Fibroblast of skin of left biceps (primary cell): ENCODE measurements at places on chromosomes 7 and 10.

DNA sequence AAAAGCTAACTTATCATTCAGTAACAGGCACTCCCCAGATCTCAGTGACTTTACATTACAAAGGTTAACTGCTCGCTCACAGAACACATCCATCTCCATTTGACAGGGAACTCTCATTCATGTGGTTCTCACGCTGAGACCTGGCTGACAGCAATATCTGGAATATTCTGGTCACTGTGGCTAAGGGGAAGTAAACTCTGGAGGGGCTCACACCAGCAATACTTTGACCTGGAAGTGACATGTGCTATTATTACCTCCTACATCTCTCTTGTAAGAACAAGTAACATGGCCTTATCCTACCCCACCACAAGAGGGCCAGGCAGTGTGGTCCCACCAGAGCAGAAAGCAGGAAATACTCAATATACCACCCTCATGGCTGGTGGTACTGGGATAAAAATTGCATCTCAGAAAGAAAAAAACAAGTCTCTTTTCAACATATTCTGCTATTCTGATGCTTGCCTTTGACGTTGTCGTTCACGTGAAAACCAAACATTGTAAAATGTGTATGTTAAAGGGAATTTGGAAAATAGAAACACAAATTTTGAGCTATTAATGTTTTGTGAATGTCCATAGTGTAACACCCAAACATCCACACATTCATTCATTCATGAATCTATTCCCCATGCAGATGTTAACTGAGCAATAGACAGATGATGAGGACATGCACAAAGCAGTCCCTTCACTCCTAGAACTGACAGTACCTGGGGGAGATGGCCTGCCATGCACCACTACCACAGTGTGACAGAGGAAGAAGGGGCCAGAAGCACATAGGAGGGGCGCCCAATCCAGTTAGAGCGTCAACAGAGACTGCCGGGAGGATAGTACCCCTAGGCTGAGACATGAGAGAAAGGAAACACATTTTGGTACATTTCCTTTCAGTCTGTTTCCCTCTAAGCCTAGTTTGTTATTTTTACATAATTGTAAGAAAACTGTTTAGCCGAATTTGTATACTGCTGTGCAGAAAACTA lies 166.0 kb upstream of the SP4 start:
- DNase-seq = no peak

DNA sequence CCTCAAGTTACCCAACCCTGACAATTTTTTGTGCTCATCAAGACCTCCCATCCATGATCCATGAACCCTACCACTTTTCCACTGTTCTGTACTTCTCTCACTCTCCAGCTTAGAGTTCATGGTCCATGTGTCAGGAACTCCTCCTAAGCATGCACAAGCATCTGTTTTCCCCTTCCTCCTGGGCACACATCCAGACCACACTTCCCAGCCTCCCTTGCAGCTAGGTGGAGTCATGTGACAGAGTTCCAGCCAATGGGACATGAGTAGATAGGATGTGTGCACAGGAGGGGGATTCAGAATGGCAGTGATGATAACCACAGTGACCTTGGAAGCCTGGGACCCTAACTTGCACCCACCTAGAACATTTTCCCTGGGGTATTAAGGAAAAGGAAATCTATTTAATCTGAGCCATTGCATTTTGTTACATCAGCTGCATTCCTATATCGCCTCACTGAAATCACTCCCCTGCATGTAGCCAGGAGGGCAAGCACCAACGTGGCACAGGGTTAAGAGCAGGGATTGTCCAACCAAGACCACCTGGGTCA lies 9.6 kb upstream of the FRMPD2 start:
- DNase-seq = no peak

GRCh38 chr10:112115781-112116385 lies 67.7 kb downstream of the GPAM start:
- no peak for DNase-seq

- no peak for DNase-seq
These were observed 325.1 kb upstream of the PLXDC2 start for GRCh38 chr10:19491166-19491565.

DNA sequence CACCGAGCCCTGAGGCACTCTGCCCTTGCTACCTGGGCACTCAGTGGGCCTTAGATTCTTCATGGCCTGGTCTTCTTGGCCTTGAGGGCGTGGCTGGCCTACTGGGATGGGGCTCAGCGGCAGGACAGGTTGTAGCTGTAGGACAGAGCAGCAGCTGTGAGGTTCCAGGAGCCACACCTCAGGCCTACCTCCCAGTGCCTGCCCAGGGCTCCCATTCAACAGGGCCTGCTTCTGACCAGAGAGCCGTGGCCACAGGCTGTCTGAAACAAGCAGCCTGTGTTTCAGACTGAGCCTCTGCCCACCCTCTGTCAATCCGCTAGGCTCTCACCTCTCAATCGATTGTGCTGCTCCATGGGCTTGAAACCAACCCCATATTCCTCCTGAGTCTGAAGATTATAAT lies 928.0 kb upstream of the ZNF722 start:
- DNase-seq = no peak

- peak; percentile 78 for DNase-seq
These were observed 159.2 kb downstream of the KCNMA1 start for GRCh38 chr10:77478247-77478961.

DNA sequence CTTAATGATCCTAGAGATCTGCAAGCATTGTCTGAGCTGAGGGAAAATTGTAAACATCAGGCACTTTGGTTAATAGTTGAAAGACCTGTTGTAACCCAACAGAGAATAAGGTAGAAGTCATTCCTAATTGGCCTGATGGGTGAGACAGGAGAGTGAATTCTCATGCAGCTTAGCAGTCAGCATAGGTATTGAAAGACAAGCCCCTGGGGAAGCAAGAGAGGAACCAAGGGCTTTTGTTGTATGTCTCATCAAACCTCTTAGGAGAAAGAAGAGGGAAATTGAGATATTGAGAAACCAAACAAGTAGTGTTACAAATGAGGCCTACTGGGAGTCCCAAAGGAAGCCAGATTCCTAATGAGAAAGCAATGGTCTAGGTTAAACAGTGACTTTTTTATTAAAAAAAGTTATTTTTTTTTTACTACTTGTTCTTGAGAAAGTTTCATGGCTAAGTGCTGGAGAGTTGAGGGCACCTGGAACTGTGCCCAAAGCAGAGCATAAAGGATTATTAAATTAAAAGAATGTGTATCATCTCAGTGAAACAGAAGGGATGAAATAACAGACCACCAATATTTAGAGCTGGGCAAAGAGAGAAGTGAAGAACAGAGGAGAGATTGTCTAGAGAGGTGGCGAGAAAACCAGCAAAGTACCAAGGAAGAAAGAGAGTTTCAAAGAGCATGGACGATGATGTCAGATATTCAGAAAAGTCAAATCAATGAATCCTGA lies 168.9 kb downstream of the CDK14 start:
- DNase-seq = no peak

DNA sequence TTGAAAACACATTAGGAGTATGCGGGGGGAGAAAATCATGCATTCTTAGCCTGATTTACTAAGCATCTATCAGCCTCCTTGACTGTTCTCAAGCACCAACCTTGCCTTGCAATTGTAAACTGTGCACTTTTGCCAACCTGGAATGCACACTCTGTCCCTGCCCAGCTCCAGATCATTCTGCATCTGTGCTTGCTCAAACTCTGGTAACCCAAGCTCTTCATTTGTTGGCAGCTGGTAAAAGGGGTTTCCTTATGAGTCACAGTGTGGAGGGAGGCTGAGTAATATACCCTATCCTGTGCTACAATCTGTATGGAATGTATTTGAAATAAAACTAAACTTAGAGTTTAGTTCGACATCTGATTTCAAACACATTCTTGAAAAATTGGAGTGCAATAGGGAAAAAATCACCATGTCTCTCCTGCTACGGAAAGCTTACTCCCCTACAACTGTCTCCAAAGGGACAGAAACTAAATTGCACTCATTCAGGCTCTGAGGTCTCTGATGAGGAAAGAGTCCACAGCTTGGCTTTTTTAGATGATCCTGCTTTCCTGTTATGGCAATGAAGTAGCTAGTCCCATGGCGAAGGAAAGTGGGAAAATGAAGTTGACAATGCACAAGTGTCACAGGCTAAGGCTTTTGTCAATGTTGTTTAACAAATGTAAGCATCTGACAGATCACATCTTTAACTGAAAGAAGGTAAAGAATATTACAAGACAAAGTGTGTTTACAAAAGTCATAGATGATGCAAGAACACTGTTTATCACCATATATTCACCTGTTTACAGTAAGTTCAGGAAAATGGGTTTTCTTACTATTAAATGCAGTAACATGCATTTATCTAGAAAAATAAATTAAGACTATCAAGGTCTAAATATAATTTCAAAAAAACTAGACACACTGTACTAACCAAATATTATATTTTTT lies 61.9 kb downstream of the TES start:
- peak; percentile 90 for DNase-seq

GRCh38 chr7:70595755-70596597 lies 536.0 kb upstream of the GALNT17 start:
- no peak for DNase-seq

GRCh38 chr10:30374353-30374752 lies 25.3 kb upstream of the MTPAP start:
- no peak for DNase-seq

DNA sequence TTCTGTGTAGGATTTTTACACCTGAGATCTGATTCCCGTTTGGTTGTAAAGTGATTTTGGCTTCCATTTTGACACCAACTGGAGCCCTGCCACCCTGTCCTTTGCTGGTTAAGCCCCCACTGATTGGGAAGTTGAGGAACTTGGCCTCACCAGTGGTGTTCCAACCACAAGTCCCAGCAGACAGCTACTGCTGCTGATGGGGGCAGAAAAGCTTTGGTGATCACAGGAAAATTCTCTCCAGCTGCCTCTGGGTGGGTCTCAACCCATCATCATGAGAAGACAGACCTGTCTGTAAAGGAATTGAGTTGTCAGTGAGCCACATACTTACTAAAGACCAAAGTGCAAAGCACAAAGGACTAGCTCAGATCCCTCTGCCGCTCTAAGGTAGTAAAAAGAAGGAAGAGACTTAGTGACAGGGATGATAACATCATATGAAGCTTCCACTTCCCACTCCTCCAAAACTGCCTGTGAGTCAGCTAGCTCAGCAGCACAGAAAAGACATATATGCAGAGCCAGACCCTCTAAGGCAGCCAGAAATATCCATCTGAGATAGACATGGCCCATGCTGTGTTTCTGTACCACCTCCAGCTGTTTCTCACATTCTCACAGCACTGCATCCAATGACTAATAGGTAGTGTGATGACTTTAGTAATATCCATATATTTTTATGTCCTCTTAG lies 22.4 kb upstream of the LRRC17 start:
- peak; percentile 67 for DNase-seq

DNA sequence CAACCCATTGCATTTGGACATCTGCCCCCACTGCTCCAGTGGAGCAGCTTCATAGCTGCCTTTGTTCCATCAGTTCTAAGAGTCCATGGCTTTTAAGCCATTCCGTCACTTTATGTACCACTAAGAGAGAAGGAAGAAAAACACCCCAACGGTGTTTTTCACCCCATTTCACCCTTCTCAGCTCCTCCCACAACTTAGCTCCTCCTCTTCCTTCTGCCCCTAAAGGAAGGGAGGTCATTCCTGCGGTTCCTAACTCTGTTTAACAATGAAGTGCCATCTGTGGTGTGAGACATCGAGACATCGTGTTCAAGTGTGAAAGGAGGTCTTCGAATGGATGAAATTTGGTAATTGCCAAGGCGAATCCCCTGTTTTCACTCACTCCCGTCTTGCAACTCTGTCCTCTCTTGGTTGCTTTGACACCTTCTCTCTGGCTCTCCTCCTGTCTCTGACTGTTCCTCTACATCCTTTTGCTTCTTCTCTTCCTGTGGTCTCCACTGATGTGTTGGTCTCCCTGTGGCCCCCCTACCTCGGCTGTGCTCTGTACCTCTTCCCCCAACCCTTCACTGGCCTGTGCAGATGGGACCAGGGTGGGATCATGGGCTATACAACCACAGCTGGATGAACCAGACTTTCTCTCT lies 23.0 kb downstream of the SMKR1 start:
- no peak for DNase-seq

DNA sequence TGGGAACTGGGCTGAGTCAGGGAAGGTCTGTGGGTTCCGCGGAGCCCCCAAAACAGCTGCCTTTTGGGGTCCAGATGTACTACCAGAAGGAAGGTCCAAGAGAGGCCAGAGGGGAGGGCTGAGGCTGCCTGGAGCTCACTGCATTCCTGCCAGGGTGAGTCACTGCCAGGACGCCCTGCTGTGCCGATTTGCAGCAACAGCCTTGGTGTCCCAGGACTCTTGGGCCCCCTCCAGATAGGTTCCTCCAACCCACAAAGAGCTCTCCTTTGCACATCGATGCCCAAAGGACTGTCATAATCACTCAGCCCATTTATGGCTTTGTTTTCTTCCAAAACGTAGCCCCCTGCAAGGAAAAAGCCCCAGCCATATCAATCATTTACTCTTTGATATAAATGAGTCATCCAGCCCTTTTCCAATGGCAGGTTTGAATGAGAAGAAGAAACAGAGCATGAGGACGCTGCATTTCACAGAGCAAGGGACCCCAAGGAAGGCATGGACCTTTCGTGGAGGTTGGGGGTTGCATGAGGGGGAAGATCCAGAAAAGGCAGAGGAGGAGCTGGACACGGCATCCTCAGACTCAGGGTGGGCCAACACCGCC lies 32.2 kb upstream of the COL13A1 start:
- DNase-seq = peak; percentile 44

GRCh38 chr7:70092314-70093204 lies 494.3 kb downstream of the AUTS2 start:
- peak; percentile 85 for DNase-seq

DNA sequence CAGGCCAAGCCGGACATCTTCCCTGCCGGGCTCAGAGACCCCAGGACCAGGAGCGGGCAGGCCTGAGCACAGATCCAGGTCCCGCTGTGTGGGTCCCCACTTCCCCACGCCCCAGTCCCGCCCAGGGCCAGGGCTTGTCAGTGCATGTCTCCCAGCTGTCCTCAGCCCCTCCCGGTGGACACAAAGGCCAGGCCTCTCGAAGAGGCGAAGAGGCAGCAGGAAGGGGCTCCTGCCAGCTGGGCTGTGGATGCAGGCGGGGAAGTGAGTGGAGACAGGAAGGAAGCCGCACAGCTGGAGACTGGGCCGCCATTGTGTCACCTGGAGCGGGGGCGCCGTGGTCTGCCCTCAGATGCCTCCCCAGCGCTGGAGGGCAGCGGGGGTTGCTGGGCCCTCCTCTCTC lies 4.8 kb downstream of the GRIFIN start:
- DNase-seq = no peak

DNA sequence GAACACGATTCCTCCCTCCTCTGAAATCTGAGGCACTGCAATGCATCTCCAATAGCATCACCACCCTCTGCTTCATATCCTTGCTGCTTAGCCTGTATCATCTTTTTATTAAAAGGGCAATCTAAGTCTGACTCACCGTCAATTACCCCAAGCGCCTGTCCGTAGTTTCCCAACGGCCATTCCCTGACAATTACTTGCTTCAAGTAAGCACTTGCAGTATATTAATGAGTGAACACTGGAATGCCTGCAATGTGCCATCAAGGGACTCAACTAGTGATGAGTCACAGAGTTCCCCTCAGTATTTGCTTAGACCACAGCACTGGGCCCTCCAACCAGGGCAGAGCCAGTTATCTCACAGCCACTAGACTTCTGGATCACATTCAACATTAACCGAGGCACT lies 19.5 kb upstream of the PPP1R3C start:
- DNase-seq = peak; percentile 82
